ENCODE measurements at places on chromosomes 5 and 9. TPM values are rescaled to one million over a fixed set of nuclear protein-coding genes. Genes with fewer than 3 reads are reported as not detected.

- no peak for DNase-seq
Measured at GRCh38 chr9:73548201-73548600, 396.5 kb downstream of the ANXA1 start.

GRCh38 chr5:159184858-159185381 lies 24.4 kb downstream of the RNF145 start:
- peak; percentile 66 for DNase-seq

DNA sequence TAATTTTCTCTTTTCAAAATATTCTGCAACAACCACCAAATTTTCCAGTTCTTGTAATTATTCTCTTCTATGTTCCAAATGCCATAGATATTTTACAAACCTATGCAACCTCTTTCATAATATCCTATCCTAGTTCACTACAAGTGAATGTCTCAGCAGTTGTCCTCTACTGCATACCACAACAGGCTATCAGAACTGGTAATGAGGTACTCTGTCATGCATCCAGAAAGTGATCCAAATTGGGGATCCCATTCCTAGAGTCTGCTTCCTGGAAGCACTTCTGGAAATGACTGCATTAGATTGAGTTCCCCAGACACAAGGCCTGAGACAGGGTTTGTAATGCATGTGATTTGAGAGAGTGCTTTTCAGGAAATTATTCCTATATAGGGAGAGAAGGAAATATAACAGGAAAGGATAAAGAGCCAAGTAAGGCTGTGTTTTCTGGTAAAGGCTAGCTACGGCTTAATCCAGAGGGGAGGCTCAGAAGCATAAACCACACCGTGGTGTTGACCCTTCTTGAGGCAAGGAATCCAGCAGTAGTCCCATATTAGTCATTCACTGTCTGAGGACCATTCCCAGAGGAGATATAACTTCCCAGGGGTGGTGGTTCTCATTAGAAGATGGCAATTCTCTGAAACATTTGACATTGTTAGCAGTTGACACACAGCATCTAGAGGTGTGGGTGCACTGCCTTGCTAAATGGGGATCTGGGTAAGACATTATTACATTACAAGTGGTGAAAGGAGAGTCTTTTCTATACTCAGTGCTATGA lies 80.3 kb upstream of the FST start:
- DNase-seq, result no peak

- DNase-seq, result no peak
Measured at GRCh38 chr5:168976311-168976970, 324.5 kb downstream of the SLIT3 start.

GRCh38 chr5:64835266-64835665 lies 66.5 kb downstream of the CWC27 start:
- no peak for DNase-seq

- no peak for DNase-seq
Measured at GRCh38 chr5:44051591-44051990, 337.6 kb downstream of the FGF10 start.

- DNase-seq, result no peak
Measured at GRCh38 chr9:116928289-116928688, 241.2 kb downstream of the TRIM32 start.

GRCh38 chr5:3020426-3020825 lies 268.9 kb upstream of the IRX2 start:
- no peak for DNase-seq

DNA sequence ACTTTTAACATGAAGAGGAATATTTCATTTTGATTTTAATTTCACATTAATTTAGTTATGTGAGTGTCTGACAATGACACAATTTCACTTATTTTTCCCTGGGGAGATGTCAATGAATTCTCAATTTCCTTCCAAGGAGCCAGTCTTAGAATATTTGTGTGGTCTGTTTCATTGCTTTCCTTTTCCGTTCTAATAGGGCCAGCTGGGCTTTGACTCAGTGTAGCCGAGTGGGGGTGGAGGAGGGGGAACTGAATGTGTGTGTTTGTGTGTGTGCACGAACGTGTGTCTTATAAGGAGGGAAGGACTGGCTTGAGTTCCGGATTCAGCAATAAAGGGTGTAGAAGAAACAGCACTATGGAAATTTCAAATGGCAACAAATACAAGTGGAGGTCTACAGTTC lies 100.0 kb downstream of the BASP1 start:
- no peak for DNase-seq

- DNase-seq, result no peak
Measured at GRCh38 chr5:57405984-57406383, 76.6 kb downstream of the ACTBL2 start.

DNA sequence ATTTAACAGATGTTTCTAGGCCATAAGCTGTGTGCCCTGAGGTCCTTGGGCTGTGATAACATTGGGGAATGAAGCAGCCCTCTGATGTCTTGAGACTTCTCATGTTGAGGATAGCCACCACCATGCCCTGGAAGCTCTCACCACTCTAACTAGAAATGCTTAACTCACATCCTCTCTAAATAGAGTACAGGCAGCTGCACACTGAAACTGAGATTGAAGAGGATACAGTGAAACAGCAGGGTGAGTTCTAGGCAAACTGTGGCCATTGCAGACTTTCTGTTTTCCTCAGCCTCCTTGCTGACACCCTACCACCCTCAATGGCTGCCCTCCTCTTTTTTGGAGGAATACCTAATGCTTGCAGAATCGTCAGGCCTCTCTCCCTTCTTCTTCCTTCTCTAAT lies 22.4 kb downstream of the UTP15 start:
- DNase-seq, result no peak

DNA sequence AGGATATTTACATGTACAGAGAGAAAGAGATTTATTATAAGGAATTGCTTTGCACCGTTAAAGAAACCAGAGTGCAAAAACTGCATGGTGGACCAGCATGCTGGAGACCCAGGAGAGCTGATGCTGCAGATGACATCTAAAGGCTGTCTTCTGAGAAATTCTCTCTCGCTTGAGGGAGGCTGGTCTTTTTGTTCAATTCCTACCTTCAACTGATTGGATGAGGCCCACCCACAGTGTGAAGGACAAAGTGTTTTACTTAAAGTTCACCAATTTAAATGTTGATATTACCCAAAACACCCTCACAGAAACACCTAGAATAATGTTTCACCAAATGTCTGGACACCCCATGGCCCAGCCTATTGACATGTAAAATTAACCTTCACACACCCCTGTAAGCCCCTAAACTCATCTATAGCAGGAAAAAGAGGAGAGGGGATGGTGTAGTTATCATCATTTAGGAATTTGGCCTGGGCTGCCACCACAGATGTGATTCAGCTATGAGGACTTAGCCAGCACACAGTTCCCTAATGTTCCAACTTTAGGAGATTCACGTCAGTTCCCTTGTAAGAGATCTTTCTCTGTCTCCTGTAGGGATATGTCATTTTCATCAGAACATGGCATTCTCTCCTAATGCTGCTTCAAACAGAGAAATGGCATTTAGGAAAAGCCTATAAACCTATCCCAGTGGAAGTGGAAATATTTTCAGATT lies 358.2 kb upstream of the TLE4 start:
- DNase-seq, result peak; percentile 22

GRCh38 chr9:101478444-101478843 lies 42.9 kb upstream of the ALDOB start:
- DNase-seq, result no peak

DNA sequence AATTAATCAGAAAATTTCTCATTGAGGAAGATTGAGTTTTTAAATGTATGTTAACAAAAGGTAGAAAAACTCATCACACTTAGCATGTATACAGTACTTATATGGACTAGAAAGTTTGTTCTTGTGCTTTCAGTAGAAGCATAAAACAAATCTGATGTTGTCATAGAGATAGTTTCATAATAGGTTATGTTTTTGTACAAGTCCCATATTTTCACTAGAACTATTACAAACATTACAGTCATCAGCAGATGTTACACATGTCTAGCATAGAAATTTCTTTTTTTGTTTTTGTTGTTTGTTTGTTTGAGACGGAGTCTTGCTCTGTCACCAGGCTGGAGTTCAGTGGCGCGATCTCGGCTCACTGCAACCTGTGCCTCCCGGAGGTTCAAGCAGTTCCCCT lies 131.4 kb downstream of the COMMD10 start:
- no peak for DNase-seq

DNA sequence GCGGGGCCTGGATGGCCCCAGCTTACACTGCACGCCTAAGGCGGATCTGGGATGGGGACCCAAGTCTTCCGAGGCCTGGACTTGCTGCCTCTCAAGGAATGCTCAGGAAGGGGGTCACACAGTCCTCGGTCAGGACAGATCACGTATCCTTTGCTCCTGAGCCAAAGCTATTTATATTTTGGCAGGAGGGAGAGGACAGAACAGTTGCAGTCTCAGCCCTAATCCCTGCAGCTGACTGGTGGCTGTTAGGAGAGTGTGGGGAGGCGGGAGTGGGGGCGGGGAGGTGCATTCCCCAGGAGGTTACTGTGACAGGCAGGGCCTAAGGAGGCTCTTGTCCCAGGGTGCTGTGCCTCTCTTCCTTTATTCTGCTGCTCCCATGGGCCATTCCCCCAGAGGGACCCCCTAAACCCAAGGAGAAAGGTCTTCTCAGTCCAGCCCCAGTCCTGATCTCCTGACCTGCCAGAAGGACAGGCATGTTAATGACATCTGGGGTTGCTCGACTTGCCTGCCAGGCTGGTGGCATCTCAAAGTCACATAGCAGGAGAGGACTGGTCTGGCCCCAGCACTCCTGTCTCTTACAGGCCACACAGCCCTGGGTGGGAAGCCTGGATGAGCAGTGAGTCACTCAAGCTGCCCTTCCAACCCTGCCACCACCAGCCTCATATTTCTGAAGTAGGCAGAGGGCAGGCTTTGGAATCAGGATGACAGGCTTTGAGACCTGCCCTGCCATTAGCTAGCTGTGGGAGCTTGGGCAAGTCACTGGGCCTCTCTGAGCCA lies 51.9 kb downstream of the COL27A1 start:
- peak; percentile 64 for DNase-seq

DNA sequence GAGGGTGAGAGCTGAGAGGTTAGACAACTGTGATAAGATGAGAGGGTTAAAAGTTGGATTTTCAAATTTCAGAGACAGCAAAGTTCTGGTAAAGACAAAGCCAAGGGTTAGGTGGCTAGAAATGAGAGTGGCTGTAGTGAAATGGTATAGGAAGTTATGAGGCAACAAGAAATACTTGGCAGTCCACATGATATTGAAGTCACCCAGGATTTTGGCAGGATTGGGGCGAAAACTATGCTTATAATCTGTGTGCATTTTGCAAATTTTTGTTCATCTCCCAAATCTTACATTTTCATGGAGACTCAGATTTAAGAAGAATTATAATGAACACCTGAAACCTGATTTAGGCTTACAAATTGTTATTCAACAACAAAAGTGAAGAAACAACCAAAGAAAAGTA lies 35.6 kb downstream of the C9 start:
- DNase-seq, result no peak

GRCh38 chr9:91158286-91158685 lies 203.4 kb downstream of the AUH start:
- DNase-seq, result no peak

DNA sequence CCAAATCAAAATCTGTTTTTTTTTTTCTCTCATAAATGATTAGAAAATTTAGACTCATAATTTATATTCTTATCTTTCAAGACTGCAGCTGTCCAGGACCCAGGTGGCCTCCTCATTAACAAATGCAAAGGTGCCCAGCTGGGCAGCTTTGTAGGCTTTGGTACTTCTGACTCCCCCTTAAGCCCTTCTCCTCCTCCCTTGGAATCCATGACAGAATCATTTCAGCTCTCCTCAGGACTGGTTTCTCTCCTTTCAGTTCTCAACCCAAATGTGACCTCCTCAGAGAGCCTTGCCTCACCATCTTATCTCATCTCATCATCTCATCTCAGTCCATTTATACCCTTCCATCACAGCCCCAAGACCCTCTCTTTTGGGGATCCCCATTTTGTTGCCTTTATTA lies 221.7 kb downstream of the KIAA0825 start:
- no peak for DNase-seq

DNA sequence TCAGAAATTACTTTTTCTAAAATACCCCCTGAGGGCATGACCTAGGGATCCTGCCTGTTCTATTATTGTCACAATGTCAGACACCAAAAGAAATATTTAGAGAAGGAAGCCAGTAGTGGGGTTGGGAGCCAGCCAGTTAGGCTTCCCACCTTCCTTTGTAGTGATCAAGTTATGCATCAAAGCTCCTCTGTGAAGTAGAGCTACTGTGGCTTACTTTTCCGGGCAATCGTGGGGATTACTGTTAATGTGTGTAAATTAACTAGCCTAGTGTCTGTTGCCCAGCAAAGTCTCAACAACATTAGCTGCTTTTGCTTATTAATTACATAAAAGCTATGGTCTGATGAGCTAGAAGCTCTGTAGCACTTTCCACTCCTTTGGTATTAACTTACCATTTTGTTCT lies 109.0 kb upstream of the PCAT7 start:
- DNase-seq, result no peak

GRCh38 chr5:74254257-74254656 lies 386.3 kb downstream of the ENC1 start:
- no peak for DNase-seq

The KYAT1 gene
- total RNA-seq, result 17.8 TPM

The CYLC2 gene
- not detected for total RNA-seq

The TAF11L4 gene
- total RNA-seq, result not detected

The DOK3 gene
- not detected for total RNA-seq

The UGT3A2 gene
- total RNA-seq, result not detected

The DIRAS2 gene
- total RNA-seq, result not detected

The TLX3 gene
- total RNA-seq, result not detected
